ENCODE measurements at places on chromosomes 11 and 22.

- DNase-seq, result no peak
Measured at GRCh38 chr22:29951791-29952413, 68.9 kb downstream of the MTMR3 start.

- DNase-seq, result no peak
Measured at GRCh38 chr22:49155039-49155769, 672.5 kb downstream of the BRD1 start.

DNA sequence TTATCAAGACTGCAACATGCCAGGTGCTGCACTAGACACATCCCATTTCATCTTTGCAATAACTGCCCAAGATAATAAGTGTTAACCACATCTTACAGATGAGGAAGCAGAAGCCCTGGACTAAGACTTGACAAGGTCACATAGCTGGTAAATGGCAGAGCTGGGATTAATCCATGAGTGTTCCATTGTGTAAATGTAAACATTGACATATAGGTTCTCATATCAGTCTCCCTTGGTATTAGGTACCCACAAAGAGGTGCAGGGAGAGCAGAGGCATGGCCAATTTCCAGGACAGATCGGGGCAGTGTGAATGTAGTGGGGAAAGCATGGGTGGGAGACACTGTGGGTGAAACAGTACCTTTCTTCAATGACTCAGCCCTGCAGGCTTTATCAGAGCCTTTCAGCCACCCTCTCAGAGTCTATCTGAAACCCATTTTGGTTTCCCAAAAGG lies 17.9 kb downstream of the MICAL2 start:
- no peak for DNase-seq

- DNase-seq, result no peak
Measured at GRCh38 chr22:27844256-27844655, 42.7 kb upstream of the MN1 start.

GRCh38 chr11:83317757-83318690 lies 31.9 kb upstream of the CCDC90B start:
- DNase-seq, result no peak

DNA sequence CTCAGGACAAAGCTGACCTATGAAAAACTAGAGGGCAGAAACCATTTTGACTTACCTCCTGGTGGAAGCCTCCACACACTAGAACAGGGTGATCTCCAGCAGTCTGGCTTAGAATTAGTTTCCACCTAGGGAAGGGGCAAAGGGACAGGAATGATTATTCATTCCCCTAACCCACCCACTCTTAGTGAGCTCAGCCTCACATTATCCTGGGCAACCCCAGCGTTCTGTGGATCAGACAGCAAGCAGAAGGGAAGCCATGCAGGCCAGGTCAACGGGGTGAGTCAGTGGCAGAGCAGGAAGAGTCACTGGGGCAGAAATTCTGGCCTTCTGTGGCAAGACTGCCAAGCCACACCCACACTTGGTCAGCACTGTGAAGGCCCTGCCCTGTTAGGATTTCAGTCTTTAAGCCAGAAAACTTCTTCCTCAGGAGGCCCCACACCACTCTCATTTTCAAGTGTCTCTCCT lies 10.5 kb downstream of the NUMA1 start:
- DNase-seq, result peak; percentile 18

DNA sequence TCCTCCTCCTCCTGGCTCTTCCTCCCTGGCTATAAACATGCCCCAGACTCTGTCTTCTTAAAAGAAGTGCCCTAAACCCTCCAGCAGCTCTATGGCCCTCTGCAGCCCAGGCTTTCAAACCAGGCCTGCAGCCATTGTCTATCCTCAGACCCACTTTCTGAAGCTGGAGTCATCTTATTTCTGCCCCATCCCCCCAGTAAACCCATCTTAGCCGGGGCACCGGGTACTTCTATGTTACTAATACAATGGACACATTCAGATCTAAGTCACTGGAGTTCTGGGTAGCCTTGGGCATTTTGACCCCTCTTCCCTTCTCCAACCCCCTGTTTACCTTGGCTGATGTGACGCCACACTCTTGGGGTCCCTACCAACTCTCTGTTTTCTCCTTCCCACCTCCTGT lies 29.7 kb upstream of the CACNG2 start:
- no peak for DNase-seq

DNA sequence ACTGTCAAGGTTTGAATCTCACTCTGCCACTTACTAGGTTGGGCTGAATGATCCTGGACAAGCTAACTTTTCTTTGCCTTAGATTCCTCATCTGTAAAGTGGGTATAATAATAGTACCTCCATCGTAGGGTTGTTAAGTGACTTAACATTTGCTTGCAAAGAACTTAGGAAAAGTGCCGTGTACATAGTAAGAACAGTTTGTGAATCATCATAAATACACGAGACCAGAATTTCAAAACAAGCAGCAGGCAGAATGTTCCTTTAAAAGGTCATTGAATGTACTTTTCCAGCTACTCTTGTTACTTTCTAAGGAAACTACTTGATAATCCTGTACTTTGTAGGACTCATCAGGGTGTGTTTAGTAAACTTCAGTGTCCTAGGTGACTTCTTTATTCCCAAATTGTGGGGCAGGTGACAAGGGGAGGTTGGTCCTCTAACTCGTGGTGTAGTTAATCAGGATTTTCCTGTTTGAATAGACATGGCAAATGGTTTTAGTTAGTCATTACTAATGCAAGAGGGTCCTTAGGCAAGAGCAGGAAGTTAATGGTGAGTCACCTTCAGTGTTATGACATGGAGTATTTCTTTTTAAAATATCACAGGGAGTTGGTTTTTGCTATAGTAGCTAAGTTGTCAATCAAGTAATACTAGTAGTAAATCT lies 67.9 kb downstream of the YAP1 start:
- no peak for DNase-seq

GRCh38 chr11:103406357-103406756 lies 297.1 kb downstream of the DYNC2H1 start:
- no peak for DNase-seq

GRCh38 chr22:31618057-31618456 lies 44.0 kb downstream of the PISD start:
- DNase-seq, result no peak

- peak; percentile 96 for DNase-seq
Measured at GRCh38 chr22:30635273-30636225, at the start of gene SLC35E4. Gene SLC35E4, plus strand, starts transcription at chr22:30635781. Its CDS starts 670 bp downstream, at chr22:30636451.

GRCh38 chr11:115656669-115657068 lies 152.5 kb upstream of the CADM1 start:
- DNase-seq, result no peak

- no peak for DNase-seq
Measured at GRCh38 chr22:35987487-35987886, 41.1 kb downstream of the RBFOX2 start.

GRCh38 chr11:124917115-124917637 lies 1.9 kb upstream of the HEPN1 start:
- DNase-seq, result no peak

GRCh38 chr22:25827415-25827814 lies 85.4 kb downstream of the MYO18B start:
- DNase-seq, result no peak

GRCh38 chr11:27864091-27864491 lies 163.8 kb upstream of the BDNF start:
- no peak for DNase-seq

DNA sequence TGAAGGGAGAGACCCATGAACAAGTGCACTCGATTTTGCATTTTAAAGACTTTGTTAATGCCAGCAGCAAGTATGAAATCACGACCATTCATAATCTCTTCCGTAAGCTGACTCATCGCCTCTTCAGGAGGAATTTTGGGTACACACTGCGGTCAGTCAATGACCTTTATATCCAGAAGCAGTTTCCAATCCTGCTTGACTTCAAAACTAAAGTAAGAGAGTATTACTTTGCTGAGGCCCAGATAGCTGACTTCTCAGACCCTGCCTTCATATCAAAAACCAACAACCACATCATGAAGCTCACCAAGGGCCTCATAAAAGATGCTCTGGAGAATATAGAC lies 5.9 kb downstream of the SERPIND1 start:
- no peak for DNase-seq

- DNase-seq, result peak; percentile 33
Measured at GRCh38 chr11:35334385-35335090, 84.8 kb downstream of the SLC1A2 start.

DNA sequence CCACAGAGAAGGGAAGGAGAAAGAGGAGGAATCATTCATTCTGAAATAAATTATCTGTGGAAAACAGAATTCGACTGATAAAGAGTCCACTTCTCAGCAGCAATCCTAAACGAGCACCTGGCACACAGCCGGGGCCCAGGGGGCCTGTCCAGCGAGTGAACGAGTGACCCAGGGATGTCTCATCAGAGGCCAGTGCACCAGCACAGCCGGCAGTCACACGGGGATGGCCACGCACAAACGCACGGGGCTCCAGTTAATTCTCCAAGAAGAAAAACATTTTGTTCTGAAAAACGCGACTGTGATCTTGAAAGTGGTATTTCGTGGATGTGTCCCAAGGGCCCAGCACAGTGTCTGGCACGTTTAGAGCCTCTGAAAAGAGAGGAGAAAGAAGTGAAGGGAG lies 154.6 kb downstream of the BRD1 start:
- no peak for DNase-seq

GRCh38 chr11:77568916-77569675 lies 20.7 kb upstream of the AQP11 start:
- no peak for DNase-seq

- no peak for DNase-seq
Measured at GRCh38 chr11:70820712-70821111, 422.4 kb downstream of the CTTN start.

DNA sequence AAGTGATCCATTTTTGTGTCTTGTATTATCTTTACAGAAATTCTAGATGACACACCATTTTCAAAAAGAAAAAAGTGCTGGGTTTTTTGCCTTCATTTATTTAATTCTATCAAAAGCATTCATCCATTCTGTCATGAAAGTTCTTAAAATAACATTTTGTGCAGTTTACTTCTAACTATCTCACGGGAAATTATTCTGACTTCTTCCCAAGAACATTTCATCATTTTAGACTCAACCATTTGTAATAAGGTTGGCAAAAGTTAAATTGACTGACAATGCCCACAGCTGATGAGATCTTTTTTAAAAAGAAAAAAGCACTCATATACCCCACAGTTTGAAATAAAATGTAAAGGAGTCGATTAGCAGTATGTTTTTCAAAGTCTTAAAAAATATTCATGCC lies 68.5 kb downstream of the SBF2 start:
- DNase-seq, result no peak

- DNase-seq, result no peak
Measured at GRCh38 chr11:43269254-43269918, 42.4 kb upstream of the API5 start.

GRCh38 chr22:31286360-31287255 lies 5.7 kb downstream of the PIK3IP1 start:
- DNase-seq, result peak; percentile 85

Measured in CD4-positive, alpha-beta T cell treated with Interleukin-10 for 1 hour (primary cell).